ENCODE measurements at places on chromosomes 1 and 21.

- no peak for DNase-seq
These were observed 9.2 kb upstream of the OVGP1 start for GRCh38 chr1:111436726-111437125.

GRCh38 chr21:15210235-15210678 lies 145.5 kb upstream of the NRIP1 start:
- DNase-seq = peak; percentile 35

GRCh38 chr1:226597616-226598454 lies 49.3 kb downstream of the STUM start:
- no peak for DNase-seq

- DNase-seq = no peak
These were observed 85.4 kb downstream of the SIK1 start for GRCh38 chr21:43341378-43342161.

- no peak for DNase-seq
These were observed 251.8 kb downstream of the CRB1 start for GRCh38 chr1:197519741-197520334.

DNA sequence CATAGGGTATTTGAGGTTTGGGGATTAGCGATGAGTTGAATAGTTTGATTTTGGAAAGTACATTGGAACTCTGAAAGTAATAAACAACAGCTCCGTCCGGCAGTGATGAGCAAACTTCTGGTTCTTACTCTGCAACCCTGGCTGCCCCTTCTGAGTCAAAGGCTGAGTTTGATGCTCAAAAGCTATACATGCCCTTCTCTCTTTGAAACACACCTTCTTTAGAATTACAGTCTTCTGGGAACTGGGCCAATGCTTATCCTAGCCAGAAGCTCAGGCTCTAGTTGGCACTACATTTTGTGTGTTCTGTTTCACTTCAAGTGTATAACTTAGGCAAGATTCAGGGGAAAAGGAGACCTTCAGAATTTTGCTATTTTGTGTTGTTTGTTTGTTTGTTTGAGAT lies 9.3 kb downstream of the AHCYL1 start:
- no peak for DNase-seq

DNA sequence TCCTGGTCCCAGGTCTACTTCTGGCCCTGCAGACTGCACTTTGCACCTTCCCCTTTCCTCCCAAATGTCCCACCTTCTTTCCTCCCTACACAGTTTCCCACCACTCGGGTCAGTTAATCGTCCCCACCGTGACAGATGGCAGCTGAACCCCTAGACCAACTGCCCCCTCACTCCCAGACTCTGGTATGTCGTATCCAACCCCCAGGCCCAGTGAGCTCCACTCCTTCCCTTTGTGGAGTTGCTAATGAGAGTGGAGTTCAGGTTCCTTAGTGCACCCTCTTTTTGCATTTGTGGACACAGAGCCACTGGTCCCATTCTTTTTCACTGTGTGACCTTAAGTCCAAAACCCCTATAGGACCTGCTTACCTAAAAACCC lies 1.8 kb downstream of the MAN1C1 start:
- no peak for DNase-seq

GRCh38 chr1:99441299-99442095 lies 177.2 kb downstream of the PLPPR4 start:
- DNase-seq = no peak

GRCh38 chr1:81431624-81432000 lies 369.1 kb upstream of the ADGRL2 start:
- no peak for DNase-seq

DNA sequence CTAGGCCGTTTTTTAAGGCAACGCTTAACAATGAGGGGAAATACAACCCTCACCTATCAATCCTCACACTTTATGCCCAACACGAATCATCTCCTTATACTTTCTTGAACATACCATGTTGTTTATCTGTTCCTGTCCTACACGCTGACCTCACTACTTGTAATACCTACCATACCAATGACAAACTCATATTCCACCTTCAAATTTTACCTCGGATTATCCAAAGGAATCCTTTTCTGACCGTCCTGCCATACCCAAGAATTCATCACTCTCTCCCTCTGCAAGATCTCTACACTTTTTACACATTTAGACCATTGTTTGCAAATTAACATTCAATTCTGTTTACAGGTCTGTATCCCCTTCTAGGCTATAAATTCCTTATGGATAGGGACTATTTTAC lies 64.4 kb upstream of the GUCA2A start:
- no peak for DNase-seq

- DNase-seq = no peak
These were observed 372.2 kb upstream of the PKN2 start for GRCh38 chr1:88311907-88312306.

DNA sequence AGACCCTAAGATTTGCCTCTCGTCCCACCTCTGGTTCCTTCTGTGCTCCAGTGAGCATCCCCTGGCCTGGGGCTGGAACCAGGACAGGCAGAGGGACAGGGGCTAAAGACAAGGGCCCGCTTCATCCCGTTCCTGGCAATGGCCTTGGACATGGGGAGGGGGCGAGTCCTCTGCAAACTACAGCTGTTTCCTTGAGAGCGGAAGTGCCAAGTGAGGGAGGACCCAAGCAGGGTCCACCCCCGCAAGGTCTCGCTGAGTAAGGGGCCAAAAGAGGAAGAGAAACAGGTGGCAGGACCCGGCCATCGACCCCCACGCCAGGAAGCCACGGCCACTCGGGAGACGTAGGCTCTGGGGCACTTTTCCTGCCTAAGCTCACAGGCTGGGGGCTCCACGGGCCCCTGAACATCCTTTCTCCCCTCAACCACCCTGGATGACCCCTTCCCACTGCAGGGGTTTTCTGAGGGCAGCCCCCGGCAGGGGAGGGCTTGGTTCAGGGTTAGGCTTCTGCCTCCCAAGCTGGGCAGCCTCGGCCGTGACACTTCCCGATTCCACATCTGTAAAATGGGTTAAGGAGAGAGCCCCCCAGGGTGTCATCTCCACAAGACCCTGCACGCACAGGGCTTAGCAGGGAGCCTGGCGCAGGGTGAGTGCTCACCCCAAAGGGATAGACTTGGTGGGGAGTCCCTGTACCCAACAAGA lies 17.9 kb upstream of the PLEKHG5 start:
- no peak for DNase-seq

- DNase-seq = no peak
These were observed 87.6 kb downstream of the DRAM2 start for GRCh38 chr1:111052246-111052645.

GRCh38 chr1:152110365-152110859 lies 4.8 kb downstream of the TCHH start:
- DNase-seq = no peak

DNA sequence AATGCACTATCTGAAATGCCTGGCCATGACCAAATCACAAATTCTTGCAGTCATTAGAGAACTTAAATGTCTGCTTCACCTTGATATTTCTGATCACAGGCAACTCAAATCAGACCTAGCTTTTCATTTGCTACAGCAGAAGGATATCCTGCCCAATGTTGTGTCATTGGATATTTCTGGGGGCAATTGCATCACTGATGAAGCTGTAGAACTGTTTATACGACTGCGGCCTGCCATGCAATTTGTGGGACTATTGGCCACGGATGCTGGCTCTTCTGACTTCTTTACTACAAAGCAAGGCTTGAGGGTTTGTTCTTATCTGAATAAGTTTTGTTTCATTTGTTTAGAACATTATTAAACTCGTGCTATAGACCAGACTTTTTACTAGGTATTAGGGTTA lies 14.9 kb downstream of the ZYG11A start:
- no peak for DNase-seq

DNA sequence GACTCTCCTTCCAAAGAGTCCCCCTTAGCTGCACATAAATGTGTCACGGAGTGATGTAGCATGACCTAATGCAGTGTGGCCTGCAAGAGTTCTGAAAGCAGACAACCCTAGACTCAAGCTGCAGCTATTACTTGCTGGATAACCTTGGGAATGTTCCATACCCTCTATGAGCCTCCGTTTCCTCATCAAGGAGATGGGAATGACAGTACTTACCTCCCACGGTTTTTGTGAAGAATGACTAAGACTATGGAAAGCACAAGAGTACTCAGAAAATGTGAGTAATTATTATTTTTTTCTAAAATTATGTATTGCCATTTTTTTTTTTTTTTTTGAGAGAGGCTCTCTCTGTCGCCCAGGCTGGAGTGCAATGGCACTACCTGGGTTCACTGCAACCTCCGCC lies 3.0 kb downstream of the TTC39A start:
- DNase-seq = no peak

DNA sequence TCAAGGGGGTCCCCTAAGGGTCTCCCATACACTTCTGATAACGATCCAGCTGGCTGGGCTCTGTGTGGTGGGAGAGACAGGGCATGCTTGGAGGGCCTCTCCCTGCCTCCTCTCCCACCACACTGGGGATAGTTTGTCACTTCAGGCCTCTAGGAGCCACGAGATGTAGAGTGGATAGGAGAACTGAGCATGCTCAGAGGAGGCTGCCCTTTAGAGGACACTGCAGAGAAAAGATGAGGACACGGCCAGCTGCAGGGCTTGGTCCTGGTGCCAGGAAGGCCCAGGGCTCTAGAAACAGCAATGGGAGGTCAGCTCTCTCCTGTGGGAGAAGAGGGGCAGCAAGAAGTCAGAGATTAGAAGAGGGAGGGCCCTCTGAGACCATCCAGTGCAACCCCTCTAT lies 25.7 kb downstream of the SLC9A1 start:
- DNase-seq = no peak

- no peak for DNase-seq
These were observed 714 bp upstream of the ST6GALNAC5 start for GRCh38 chr1:76866566-76866965.

- DNase-seq = no peak
These were observed 51.7 kb upstream of the AJAP1 start for GRCh38 chr1:4602462-4603294.

GRCh38 chr1:3219005-3219790 lies 150.2 kb downstream of the PRDM16 start:
- no peak for DNase-seq

DNA sequence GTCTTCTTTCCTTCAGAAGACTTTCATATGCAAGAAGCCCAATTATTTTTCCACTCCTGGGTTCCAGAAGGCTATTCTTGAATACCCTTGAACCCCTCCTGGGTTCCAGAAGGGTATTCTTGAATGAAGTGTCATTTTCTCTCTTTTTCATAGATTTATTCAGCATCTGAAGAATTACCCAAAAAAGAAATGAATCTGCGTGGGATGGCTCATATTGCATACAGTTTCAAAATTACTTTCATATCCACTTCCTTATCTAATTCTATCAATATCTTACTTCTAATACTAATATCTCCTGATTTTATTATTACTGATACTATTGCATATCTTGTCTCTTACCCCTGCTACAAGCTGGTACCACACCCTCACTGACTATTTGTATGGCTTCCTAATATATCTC lies 22.6 kb upstream of the RABGAP1L start:
- no peak for DNase-seq

GRCh38 chr1:220426989-220427388 lies 100.9 kb upstream of the MARK1 start:
- no peak for DNase-seq

DNA sequence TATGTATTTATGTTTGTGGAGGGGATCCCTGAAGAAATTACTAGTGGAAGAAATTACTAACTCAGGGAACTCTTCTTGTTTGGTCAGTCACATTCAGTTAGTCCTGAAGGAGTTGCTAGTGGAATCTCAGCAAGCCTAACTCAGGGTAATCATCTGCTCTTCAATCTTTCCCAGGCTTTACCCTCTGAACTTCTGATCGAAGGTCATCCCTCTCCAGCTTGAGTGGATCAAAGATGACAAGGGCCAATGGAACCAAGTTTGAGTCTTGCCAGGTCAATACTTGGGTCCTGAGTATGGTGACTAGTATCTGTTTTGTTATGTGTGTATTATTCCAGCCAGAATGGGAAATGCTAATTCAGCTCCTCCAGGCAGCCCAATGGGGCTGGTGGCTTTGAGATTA lies 49.3 kb downstream of the CFH start:
- no peak for DNase-seq

DNA sequence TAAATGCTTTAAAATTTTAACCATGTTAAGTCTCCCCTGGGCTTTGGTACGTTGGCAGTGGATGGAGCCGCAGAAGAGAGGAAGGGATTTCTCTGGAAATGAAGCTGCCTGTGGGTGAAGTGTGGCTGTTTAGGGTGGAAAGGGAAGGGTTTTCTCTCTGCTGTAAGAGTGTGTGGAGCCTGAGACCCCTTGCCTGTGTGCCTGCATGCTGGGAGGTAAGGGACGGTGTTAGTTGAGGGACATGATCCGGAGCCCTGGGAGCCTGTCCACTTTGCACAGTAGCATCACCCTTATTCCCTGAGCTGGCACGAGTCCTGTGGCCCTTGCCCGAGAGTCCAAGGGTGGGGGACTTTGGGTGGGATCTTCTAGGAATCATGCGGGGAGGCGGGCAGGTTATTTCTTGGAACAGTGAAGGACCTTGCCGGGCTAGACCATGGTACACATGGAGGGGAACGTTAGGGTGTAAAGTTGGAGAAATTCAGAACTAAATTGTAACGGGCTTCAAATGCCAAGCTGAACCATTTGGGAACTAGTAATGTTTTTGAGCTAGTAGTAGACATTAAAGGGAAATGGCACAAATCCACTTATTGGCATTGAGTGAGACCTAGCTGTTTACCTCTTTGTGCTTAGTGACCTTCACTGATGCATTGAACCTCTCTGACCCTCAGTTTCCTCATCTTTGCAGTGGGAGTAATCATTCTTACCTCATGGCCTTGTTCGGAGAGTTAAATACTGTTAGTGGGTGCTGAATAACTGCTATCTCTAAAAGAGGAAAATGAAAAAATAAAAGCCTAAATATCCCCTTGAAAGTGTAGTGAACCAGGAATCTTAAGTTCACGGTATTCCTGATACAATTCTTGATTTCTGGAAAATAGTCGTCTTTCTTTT lies 3.5 kb downstream of the GALNT2 start:
- no peak for DNase-seq

DNA sequence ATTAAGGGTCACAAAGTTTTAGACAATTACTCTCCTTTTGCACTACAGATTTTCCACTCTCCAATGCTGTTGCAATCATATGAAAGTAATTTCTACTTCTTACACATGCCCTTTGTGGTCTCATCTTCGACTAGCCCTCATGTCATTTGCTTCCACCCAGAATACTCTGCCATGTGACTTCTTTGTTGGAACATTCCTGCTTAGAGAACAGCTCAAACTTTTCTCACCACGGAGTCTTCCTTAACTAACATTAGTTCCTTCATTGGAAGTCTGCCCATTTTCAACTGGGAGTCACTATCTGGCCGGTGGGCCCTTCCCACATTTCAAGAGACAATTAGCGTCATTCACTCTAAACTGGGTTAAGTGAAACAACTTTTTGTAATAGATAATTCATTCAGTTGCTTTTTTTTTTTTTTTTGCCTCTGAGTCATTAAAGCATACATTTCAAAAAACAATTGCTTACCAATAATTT lies 142.6 kb upstream of the PALMD start:
- DNase-seq = no peak

DNA sequence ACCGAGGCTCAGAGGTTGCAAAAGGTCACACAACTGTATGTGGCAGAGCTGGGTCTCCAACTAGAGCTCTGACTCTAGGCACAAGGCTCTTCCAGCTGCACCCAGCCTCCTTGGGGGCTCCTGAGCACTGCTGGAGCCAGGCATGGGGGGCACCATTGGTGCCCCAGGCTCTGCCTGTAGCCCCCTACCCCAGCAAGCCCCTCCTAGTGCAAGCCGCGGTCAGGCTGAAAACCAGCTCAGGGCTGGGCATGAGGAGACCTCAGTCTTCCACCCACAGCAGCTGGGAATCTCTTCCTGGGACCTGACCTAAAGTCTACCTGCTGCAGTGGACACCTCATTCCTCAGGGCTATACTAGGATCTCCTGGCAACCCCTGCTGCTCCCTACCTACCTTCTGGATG lies 14.6 kb downstream of the TNNT2 start:
- no peak for DNase-seq

GRCh38 chr1:105700723-105701122 lies 1355.8 kb upstream of the PRMT6 start:
- no peak for DNase-seq
